Glomerular endothelial cell (primary cell): ENCODE measurements at places on chromosomes 12 and 14.

DNA sequence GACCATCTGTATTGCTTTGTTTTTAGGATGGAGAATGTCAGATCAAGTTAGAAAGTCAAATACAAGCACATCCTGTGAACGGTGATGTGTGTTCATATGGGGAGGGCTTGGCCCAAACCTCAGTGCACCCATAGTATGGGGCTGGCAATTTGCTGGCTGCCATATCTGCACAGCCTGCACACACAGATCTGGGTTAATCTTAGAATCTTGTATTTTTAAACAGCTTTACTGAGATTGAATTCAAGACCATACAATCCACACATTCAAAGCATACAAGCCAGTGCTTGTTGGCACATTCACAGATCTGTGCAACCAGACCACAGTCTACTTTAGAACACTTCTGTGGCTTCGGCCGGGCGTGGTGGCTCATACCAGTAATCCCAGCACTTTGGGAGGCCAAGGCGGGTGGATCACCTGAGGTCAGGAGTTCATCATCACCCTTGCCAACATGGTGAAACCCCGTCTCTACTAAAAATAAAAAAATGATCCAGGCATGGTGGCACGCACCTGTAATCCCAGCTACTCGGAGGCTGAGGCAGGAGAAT lies 90.4 kb downstream of the CCDC92 start:
- no peak for DNase-seq

DNA sequence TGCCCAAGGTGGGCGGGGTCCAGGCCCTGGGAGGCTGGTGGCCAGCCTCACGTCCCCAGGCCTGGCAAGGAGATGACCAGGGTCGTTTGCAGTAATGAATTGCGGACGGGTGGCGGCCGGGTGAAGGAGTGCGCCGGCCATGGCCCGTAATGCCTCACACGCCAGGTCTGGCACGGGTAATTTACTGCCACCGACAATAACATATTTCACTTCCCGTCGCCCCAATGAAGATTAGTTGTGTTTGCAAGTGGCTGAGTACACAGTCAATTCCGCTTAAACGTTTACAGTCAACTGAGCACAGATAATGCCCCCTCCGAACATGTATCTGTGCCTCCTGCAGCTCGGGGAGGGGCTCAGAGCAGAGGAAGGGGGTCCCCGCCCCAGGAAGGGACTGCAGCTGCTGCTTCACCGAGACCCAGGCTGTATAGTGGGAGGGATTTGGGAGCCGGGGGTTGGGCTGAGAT lies 48.3 kb downstream of the MVK start:
- no peak for DNase-seq

DNA sequence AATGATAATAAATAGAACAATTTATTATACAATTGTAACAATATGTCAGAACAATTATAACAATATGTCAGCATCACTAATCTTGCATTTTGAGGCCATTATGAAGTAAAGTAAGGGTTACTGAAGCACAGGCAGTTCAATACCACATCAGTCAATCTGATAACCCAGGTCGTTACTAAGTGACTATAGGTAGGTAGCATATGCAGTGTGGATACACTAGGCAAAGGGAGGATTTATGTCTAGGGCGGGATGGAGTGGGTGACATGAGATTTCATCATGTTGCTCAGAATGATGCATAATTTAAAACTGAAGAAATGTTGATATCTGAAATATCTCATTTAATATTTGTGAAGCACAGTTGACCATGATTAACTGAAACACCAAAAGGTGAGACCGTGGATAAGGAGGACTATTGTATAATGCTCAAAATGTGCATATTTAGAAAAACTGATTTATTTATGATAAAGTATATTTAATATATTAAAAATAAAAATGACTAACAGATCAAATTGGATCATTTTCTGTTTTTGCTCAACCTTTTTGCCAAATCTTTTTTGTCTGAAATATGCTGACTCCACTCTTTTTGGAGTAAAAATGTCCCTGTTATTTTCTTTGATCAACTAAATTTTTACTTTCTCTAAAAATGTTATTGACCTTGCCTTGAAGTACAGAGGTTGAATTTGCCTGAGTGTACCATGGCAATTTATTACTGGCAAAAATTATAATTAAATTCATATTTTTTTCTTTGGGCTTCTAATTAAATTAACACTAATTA lies 1189.4 kb upstream of the USP15 start:
- DNase-seq, result no peak

GRCh38 chr12:70258605-70259403 lies 15.6 kb downstream of the CNOT2 start:
- DNase-seq, result no peak

- DNase-seq, result no peak
These were observed 91.0 kb downstream of the RBM19 start for GRCh38 chr12:113874999-113875561.

GRCh38 chr12:57632073-57632957 lies 686 bp downstream of the B4GALNT1 start:
- no peak for DNase-seq

- no peak for DNase-seq
These were observed 231.2 kb downstream of the PDZRN4 start for GRCh38 chr12:41419131-41419893.

DNA sequence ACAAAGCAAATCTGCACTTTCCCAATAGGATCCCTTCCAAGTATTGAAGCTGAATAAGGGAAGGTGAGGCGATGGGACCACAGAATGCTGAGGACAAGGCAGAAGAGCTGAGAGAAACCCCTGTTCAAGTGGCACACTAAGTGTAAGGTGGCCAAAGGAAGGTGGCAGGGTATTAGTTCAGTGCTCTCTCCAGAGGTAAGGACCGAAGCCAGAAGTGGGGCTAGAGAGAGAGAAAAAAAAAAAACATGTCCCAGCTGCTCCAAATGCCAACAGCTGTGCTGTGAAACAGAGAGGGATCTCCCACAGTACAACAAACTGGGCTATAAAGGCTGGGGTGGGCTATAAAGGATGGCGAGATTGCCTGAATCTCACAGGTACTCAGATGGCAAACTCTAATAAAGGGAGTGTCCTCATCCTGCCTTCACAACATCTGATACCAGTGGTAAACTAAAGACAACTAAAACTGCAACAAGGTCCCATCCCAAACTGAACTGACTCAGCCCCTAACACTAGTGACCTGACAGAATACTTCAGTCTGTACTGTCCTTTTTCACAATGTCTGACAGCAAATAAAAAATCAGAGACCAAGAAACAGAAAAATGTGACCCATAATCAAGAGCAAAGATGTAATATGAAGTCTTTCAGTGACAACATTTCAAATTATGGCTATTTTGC lies 47.9 kb downstream of the CDK17 start:
- DNase-seq, result no peak

DNA sequence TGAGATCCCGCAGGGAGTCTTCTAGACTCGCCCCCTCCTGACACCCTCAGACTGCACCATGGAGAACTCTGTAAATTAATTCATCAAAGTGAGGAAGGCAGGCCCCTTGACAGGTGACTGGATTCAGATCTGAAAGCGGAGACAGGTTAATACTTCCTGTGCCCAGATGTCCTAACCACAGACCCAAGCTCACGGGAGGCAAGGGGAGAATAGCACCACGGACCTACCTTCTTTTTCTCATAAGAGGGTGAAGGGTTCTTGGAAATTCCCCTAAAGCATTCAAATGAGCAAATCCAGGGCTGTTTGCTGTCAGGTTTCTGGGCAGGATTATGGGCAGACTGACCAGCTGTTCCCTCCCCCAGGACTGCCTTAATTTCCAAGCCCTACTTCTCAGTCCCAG lies 170.0 kb downstream of the ZFP36L1 start:
- no peak for DNase-seq

DNA sequence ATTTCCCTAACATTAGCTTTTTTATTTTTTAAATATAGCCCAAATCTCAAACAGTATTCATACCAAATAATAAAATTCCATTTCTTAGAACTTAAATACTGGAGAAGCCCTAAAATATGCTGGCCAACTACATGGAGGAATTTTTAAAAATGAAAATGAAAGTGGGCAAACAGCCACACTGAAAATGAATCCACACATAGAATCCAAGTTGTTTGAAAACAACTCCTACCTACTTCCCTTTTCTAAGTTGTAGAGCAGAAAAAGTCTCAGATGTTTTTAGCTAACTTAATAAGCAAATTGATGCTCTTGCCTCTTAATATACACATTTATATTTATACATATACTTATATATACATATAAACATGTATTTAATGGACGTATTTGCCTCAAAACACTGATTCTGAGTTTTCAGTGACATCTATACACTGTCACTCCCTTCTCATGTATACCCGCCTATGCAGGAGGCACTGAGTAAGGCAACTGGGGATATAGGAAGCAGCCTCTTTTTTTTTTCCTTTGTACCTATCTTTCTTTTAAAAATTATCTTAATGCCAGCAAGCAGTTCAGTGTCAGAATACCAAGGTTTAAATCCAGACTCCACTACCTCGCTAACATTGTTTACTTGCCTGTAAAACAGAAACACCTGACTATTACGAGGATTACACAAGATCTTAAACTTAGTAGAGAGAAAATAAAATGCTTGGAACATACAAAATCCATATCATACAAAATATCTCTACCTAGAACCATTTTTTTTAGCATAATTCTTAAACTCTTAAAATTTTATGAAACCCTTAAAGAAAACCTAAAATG lies 13.3 kb downstream of the DICER1 start:
- no peak for DNase-seq

DNA sequence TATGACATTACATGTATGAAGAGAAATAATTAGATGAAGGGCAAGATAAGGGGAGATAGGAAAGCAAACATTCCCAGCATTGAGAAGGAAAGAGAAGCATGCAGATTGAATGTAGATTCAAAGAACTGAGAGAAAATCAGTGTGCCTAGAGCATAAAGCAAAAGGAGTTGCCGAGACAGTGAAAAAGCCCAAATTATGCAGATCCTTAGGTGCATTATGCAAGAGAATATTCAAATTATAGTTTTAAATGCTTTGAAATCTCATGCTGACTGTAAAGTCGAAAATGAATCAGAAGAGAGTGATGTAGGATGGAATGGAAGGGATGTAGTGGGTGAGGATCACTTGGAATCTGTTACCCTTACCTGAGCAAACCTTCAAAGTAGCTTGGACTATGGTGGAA lies 49.9 kb downstream of the PPP4R4 start:
- DNase-seq, result no peak

DNA sequence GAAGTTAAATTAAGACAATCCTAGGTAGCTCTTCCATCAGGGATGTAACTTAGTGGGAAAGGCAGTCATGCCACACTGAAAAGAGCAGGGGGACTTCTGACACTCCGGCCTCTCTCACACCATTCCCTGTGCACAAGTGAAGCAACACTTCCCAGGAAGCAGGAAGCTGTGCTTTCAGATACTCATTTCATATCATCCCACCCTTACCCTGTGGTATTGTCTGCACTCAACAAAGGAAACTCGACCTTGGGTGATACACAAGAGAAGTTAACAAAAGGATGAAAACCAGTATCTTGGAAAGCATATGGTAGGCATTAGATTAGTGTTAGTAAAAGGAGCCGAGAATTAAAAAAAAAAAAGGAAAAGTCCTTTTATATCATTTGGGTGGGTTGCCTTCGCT lies 61.3 kb upstream of the MDM1 start:
- no peak for DNase-seq

DNA sequence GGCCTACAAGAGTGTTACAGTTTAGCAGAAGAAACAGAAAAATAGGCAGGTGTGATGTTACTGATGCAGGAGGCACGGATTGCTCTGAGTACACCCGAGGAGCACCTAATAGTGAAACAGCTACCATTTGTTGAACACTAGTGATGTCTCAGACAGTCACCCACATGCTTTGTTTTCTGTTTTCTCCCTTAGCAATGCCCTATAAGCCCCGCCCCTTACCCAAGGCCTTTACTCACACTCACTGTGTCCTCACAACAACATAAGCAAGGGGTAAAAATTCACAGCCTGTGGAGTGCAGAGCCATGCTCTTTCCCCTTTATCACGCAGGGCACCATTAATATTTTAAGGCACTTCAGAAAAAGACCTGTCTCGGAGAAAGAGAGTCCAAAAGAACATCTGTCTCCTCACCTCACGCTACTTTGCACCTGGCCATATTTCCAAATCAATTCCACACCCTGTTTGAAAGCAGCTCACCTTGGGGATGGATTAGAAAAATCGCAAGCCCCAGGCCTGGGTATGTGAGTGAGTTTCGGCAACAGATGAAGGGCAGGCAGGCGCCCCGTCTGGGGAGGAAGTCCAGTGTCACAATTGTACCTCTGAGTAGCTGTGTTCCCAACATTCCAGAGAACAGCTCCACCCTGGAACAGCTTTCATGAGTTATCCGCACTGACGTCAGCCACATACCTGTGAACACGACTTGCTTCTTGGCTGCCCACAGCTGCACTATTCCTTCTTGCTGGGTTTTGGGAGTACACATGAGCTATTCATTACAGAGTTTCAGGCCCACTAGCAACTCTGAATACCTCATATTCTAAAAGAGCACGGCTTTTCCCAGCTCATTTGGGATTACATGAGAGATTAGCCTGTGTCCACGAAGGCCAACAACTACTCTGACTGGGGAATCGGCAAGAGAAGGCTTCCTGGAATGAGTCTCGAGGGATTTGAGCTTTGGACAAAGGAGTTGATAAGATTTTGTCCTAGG lies 26.0 kb downstream of the MAPK1IP1L start:
- no peak for DNase-seq

DNA sequence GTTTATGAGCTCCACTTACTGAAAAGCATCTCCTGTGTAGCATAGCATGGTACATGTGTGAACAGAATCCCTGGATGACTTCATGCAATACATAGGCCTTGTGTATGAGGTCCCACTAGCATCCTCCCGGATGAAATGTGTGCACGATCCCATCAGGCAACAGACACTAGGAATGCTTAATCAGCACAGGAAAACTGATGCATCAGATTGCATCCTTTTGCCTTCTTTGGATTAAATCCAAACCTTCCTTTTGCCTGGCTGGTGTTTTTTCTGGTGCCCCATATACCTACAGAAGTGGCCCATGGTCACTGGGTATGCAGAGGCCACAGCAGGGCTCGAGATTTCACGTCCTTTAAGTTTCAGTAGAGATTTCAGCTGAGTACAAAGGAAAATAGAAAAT lies 120.9 kb upstream of the COCH start:
- no peak for DNase-seq

GRCh38 chr12:56957229-56958052 lies at the start of gene RDH16:
RDH16 (minus strand) TSS chr12:56957608; CDS start chr12:56957462, 146 bp downstream.
- no peak for DNase-seq

GRCh38 chr14:50854521-50854920 lies 17.3 kb upstream of the ABHD12B start:
- DNase-seq, result no peak

- no peak for DNase-seq
These were observed 42.9 kb downstream of the HELB start for GRCh38 chr12:66345212-66345611.

DNA sequence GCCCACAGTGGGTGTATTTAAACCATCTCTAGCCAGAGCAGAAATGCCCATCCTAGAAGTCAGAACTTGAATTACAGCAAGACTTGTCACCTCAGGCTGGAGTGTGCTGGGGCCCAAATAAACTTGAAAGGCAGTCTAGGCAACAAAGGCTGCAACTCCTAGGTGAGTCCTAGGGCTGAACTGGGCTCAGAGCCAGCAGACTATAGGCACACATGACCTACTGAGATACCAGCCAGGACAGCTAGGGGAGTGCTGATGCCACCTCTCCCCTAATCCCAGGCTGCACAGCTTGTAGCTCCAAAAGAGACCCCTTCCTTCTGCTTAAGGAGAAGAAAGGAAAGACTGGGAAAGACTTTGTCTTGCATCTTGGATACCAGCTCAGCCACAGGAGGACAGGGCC lies 106.0 kb downstream of the TXNDC16 start:
- no peak for DNase-seq
